ENCODE measurements at places on chromosomes 1 and 21.

DNA sequence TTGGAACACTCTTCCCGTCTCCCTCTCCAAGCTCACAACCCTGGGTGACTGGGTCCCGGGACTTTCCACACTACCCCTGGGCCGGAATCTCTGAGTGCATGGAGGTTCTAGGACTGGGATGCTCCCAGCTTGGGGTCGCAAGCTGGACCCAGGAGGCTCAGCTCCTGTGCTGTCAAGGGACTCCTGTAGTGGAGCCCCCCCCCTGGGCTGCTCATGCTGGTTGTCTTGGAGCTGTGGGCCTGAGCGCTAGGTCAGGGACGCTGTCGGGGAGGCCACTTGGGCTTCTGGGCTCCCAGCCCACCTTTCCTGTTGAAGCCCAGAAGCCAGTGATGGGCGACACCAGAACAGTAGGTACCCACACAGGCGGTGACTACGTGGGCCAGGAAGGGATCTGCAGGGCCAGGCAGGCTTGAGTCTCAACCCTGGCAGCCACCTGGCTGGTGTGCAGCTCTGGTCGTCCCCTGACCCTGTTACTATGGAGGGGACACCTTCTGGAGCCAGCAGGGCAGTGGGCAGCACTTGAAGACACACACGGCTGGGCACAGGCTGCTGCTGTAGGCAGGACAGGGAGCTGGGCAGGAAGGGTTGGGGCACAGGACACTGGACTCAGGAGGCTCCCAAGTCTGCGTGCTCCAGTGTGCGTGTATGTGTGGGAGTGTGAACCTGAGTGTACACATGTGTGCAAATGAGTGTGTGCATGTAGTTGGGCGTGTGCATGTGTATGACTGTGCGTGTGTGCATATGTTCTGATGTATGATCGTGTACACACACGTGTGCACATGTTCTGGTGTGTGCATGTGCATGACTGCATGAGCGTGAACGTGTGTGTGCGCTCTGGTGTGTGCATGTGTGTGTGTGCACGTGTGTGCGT lies 3.0 kb downstream of the MMEL1 start:
- no peak for DNase-seq

- no peak for DNase-seq
Observed at GRCh38 chr1:151832318-151832980, 847 bp upstream of the RORC start.

DNA sequence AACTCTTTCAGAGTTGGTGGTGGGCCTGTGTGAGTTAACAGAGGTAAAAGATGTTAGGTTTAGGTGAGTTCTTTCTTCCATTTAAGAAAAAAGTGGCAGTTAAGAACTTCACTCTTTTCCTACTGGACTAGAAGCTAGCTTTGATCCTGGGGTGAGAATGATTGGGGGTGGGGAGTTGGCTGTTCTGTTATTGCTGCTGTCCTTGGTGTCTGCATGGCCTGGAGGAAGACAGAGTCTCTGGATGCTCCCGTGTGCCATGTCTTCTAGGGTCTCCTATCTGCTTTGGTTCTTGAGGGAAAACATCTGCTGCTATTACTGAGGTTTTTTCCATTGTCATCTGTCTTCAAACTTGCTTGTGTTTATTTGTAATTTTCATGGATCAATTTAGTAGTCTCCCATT lies 275.7 kb downstream of the HLX start:
- DNase-seq, result no peak

GRCh38 chr1:153610334-153610733 lies 2.6 kb downstream of the S100A16 start:
- DNase-seq, result no peak

- DNase-seq, result no peak
Observed at GRCh38 chr21:15061747-15062605, 2.8 kb downstream of the NRIP1 start.

GRCh38 chr1:107900090-107900945 lies 64.7 kb downstream of the VAV3 start:
- DNase-seq, result no peak

DNA sequence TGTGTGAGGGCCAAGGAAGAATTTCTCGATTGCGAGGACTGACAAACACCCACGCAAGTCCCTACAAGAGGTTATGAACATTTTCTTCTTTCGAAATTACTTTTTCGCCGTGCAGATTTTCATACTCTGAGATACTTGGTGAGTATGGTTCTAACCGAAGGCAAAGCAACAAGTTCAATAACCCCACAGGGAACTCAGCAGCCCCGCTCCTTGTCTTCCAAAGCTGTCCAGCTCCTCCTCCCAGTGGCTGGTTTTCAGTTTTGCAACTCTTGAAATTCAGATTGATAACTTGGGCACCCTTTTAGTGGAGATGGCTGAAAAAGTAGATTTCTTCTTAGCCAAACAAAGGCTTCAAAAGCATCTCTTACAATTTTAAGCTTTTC lies 154.4 kb downstream of the SETD4 start:
- DNase-seq, result no peak

DNA sequence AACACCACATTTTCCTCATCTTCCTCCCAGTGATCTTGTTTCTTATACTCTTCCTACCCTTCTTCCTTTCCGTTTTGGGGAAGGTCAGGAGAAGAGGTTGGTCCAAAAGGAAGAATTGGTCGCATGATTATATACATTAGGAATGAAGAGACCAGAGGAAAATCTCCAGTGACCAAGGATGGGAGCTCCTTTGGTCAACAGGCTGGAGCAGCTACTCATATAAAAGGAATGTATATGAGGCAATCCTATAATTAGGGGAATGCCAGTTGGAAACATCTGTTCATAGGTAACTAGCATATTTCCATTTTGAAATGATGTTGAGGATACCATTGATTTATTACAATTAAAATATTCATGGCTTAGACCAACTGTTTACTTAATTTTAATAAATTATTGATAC lies 114.5 kb downstream of the LRRC40 start:
- DNase-seq, result peak; percentile 47

DNA sequence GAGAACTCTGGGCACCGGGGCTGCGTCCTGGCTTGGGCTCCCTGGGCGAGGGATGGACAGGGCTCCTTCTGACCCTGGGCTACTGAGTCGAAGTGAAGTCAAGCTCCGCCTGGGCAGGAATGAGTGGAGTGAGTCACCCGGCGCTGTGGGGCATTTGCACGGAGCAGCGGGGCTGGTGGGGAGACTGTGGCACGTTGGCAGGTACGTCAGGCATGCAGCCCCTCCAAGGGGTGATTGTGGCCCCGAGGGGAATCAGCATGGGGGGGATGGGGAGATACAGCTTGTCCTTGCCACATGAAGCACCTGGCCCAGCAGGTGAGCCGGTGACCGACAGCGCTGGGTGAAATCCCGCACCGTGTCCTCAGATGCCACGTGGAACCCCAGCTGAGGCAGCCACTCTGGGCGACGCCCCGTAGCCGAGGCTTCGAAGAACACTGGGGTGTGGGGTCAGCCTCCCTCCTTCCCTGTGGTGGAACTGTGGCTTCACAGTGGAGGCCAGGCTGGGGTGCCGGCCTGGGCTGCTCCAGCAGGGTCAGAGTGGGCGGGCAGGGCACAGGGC lies 62.3 kb downstream of the COL18A1 start:
- DNase-seq, result no peak

DNA sequence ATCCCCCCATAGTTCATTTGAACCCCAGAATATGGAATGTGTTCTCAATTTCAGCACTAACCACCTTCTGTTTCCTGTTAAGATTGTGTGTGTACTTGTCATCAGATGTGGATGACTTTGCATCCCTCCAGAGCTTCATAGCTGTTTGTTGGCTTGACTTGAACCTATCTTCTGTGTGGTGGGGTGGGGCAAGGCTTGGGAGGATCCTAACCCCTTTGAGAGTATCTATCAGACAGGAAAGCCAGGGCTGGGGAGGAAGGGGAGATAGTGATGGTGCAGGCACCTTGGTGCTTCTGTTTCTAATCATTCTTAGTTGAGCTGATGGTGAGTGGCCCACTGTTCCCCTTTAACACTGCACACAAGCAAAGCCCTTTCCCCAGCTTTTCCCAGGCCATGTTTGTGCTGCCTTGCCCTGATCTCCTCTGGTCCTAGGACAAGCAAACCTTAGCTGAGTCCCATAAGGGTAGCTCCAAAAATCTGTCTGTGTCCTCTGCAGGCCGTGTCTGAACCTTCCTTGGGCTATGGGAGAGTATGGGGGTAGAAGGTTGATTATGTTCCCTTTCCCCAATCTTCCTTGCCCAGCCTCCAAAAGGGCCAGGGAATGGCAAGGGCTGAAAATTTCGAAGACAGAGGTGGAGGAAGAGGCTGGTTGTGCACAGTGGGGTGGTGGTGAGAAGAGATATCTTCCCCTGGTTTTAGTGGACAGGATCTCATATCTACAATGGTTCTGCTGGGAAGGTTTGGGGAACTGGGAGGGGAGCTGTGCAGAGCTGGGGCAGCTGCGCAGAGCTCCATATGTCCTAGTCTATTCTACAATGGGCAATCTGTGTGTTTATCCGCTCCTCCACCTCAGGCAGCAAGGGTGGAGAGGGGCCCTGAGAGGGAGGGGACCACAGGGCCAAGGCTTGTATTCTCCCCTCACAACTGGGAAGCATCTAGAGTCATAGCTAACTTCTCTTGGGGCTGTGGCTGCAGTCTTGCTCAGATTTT lies 1.4 kb downstream of the NHLH1 start:
- no peak for DNase-seq

DNA sequence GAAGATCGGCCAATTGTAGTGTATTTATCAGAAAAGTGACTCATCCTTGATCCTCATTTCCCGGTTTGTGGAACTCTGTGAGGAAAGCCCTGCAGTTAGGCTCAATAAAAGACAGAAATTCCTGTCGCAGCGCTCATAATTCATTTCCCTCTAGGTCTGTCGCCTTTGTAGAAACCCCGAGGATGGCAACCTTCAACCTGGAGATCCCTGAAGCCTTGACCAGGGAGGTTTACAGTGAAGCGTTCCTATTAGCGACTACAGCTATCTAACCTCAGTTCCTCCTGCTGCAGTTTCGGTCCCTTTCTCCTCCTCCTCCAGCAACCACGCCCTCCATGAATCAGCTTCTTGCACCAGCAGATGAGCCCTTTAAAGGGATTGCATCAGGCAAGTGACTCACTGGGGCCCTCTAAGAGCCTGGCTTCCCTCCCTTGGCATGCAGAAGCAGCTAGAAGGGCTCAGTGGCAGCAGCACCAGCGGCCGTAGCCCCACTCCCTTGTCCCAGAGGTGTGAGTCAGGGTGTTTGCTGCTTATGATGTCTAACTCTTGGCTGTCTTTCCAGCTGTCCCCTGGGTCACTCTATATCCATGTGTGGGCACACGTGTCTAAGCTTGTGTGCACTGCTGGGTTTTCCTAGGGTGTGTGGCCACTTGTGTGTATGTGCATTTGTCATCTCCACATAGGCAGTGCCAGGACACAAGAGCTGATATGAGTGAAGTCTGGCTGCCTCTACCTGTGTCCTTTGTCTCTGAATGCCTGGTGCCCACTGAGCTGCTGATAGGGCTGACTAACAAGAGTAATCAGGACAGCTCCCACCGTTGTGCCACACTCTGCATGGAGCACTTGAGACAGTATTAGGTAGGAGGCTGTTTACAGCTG lies 779 bp upstream of the STK40 start:
- DNase-seq, result peak; percentile 99

- DNase-seq, result no peak
Observed at GRCh38 chr21:14114251-14114650, 96.5 kb downstream of the LIPI start.

DNA sequence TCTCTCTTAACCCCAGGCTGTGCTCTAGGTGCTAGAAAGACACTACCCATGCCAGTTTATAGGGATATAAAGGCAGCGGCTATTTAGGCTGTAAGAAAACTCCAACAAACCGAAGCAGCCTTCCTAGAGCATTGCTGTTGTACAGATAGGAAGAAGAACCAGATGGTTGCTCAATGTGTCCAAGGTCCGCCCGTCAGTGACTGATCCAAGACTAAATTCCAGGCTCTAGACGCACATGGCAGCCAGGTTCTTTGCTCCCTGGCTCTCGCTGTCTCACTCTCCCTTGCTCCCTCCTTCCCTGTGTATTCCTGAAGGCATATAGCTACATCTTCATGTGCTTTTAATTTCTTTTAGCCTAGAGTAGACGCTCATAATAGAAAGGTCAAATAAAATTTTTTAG lies 303.4 kb downstream of the KIF26B start:
- peak; percentile 27 for DNase-seq

- no peak for DNase-seq
Observed at GRCh38 chr1:29753244-29753643, 516.9 kb downstream of the PTPRU start.

DNA sequence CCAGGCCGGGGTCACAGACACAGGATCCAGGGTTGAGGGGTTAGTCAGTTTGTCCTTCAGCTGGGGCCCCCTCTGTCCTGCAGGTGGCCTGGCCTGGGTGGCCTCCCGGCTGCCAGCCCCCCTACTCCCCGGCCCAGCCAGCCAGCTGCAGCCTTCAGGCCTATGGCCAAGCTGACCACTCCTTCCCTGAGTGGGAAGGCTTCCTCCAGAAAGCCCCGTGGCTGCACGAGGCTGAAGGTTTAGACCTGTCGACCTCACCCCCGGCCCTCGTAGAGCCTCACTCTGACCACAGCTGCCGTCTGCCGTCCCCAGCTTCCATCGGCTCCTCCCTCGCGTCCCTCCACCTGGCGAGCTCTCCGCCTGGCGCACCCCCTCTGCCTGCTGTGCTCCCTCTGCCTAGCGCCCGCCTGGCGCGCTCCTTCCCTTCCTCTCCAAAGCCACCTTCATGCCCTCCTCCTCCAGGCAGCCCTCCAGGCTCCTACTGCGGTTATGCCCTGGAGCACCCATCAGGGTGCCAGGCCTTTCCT lies 9.6 kb downstream of the TTLL10 start:
- DNase-seq, result no peak

DNA sequence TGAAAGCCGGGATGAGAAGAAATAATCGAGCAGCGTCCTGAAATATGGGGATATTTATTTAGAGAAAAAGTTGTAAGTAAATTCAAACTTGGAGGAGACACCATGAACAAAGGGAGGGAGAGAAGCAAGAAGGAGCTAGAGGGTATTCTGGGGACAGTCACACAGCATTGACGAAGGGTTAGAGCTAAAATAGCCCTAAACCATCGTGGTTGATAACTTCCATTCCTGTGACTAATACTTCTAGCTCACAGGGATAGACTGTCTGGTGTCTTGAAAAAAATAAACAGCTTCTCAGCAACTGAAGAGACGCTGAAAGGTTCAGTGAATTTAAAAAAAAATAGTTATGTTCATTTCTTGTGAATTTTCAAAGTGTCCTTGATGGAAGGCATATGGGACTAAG lies 86.7 kb downstream of the LRRC53 start:
- DNase-seq, result no peak

Data from HFF-Myc (cell line).